ENCODE measurements at places on chromosomes 4 and X.

DNA sequence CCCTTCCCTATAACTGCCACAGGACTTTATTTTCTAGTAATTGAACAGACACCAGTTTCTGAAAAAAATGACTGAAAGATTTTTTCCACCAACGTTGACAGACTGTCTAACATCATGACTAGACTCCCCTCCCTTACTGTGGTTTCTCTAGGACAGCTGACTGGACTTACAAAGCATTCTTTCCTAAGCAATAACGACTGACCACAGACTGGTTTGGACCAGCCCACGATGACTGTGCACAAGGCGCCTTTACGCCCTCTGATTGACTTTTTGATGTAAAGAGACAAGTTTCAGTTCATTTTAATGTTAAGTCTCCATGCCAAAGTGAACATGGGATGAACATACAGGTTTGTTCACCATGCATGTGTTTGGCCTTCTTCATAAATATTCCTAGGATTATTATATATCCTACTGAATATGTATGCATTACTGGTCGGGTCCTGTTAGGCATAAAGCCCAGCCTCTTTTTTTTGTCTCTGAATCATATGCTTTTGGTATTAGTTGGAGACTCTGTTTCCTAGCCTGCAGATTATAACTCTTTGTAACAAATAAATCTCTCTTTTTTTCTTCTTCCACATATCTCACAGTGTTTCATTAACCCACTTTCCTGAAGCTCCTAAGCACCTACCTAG, 50.5 kb upstream of the UGT2B4 start:
- no peak for DNase-seq

- DNase-seq, result no peak
Measured at GRCh38 chr4:106048250-106048971, 153.1 kb downstream of the NPNT start.

- no peak for DNase-seq
Measured at GRCh38 chr4:143390764-143391163, 54.1 kb downstream of the GAB1 start.

GRCh38 chr4:76211769-76212708, 1.6 kb downstream of the SCARB2 start:
- no peak for DNase-seq

- DNase-seq, result no peak
Measured at GRCh38 chr4:26257850-26258249, 63.0 kb upstream of the RBPJ start.

GRCh38 chr4:139514382-139515059, 41.5 kb downstream of the SETD7 start:
- DNase-seq, result no peak

DNA sequence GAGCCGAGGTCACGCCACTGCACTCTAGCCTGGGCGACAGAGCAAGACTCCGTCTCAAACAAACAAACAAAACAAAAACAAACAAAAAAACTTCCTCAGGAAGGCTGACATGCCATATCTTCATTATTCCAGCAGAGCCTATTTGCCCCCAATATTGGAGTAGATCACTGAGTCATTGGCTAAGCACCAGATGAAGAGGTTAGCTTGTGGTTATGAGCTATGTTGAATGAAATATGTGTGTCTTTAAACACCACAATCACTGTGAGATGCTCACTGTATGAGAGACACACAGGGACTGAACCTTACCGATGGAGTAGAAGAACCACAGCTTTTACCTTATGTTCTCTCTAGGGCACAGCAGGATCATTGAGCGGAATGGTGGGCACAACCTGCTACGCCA, 122.1 kb upstream of the EOLA2 start:
- no peak for DNase-seq

DNA sequence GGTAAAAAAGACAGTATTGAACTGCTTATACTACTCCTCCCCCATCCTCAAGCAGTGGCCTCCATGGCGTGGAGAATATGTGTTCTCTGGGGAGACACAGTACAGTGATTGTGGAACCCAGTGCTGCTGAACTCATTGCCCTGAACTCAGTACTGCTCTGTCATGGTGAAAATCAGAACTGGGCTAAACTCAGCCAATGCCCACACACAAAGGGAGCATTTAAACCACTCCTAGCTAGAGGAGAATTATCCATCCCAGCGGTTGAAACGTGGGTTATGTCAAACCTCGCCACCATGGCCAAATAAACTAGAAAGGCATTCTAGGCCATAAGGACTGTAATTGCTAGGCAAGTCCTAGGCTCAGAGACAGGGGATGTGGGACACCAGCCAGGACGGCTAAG, 131.8 kb downstream of the SPOCK3 start:
- no peak for DNase-seq

GRCh38 chr4:117010671-117011070, 74.7 kb downstream of the TRAM1L1 start:
- no peak for DNase-seq

GRCh38 chr4:176193938-176194337, 1.4 kb downstream of the SPATA4 start:
- DNase-seq, result no peak

GRCh38 chr4:148441986-148442831, at the start of gene NR3C2:
Gene NR3C2 (minus strand): TSS chr4:148442414.
- DNase-seq, result peak; percentile 93

Measured in stimulated activated CD4-positive, alpha-beta T cell treated with anti-CD3 and anti-CD28 coated beads, Interleukin-1b, Interleukin-23, amount 100 ng/mL, for 4 hours (primary cell).